ENCODE measurements at places on chromosomes 11 and 22. TPM values are rescaled to one million over a fixed set of nuclear protein-coding genes. Genes with fewer than 3 reads are reported as not detected.

GRCh38 chr11:70046089-70046488 lies 32.0 kb upstream of the ANO1 start:
- no peaks in the 10 kb centered on the region for H3K36me3 ChIP-seq
- H3K27ac ChIP-seq, result no peak overlapping the region
- no peak for DNase-seq
- no peak overlapping the region for H3K4me3 ChIP-seq
- peaks cover 3% of the 10 kb centered on the region for H3K4me1 ChIP-seq

- H3K27me3 ChIP-seq, result no peaks in the 10 kb centered on the region
- peak within 1 kb of the TSS; percentile 71 for H3K4me3 ChIP-seq
- H3K27ac ChIP-seq, result no peak within 1 kb of the TSS
- peaks cover 14% of the 10 kb centered on the region for H3K4me1 ChIP-seq
- H3K36me3 ChIP-seq, result no peaks in the 10 kb centered on the region
These were observed at the start of gene HDAC10 for GRCh38 chr22:50250555-50251476. HDAC10 (minus strand) TSS chr22:50251265; CDS start chr22:50251032, 233 bp downstream.

ACR gene
- not detected for total RNA-seq

TBX1 gene
- 0.28 TPM for total RNA-seq

AQP11 gene
- total RNA-seq, result 1.2 TPM
